ENCODE measurements at places on chromosomes 5 and 9.

GRCh38 chr9:15294604-15295003 is 12.4 kb downstream of the TTC39B start:
- peaks cover 14% of the 10 kb centered on the region for H3K4me1 ChIP-seq
- peak overlapping the region; percentile 28 for H3K27ac ChIP-seq

GRCh38 chr9:86771941-86772634 is 175.2 kb downstream of the GAS1 start:
- H3K4me1 ChIP-seq = no peaks in the 10 kb centered on the region
- no peak overlapping the region for H3K27ac ChIP-seq
- DNase-seq = no peak
- H3K36me3 ChIP-seq = no peaks in the 10 kb centered on the region
- H3K4me3 ChIP-seq = no peak overlapping the region

- no peaks in the 10 kb centered on the region for H3K4me1 ChIP-seq
- H3K27ac ChIP-seq = no peak overlapping the region
- H3K4me3 ChIP-seq = peak overlapping the region; percentile 84
- peaks cover 3% of the 10 kb centered on the region for H3K36me3 ChIP-seq
- H3K27me3 ChIP-seq = no peaks in the 10 kb centered on the region
Measured at GRCh38 chr5:9547122-9547947, 1.5 kb upstream of the SEMA5A start.

DNA sequence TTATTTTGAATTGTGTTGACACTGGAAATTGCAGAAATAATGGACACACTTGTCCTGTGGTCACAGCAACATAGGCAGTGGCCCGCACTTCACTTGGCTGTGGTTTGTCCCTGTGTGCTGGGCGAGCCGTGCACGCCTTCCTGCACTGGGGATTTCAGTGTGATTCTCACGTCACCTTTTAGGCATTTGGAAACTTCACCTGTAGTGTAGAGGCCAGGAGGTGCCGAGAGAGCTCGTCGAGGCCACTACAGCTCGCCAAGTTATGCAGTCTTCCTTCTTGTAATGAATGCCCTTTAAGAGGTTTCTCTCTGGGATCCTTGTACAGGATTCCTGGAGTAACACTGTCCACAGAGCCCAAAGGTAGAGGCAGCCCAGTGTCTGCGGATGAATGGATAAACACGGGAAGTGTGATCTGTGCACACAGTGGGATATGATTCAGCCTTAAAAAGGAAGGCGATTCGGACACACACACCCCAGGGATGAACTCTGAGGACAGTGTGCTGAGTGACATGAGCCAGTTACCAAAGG is 14.7 kb downstream of the TRAF2 start:
- H3K27ac ChIP-seq = no peak overlapping the region
- H3K4me1 ChIP-seq = no peaks in the 10 kb centered on the region
- peaks cover 9% of the 10 kb centered on the region for H3K36me3 ChIP-seq
- no peaks in the 10 kb centered on the region for H3K27me3 ChIP-seq
- H3K4me3 ChIP-seq = no peak overlapping the region
- no peak for DNase-seq

- H3K27me3 ChIP-seq = peaks cover 2% of the 10 kb centered on the region
- no peaks in the 10 kb centered on the region for H3K36me3 ChIP-seq
- no peak overlapping the region for H3K4me3 ChIP-seq
- no peak overlapping the region for H3K27ac ChIP-seq
- no peak for DNase-seq
- peaks cover 3% of the 10 kb centered on the region for H3K4me1 ChIP-seq
Measured at GRCh38 chr9:77085416-77085815, 66.0 kb downstream of the FOXB2 start.

- no peak overlapping the region for H3K4me3 ChIP-seq
- H3K27me3 ChIP-seq = no peaks in the 10 kb centered on the region
- H3K27ac ChIP-seq = no peak overlapping the region
- no peaks in the 10 kb centered on the region for H3K36me3 ChIP-seq
Measured at GRCh38 chr9:94912700-94913249, 186.3 kb downstream of the AOPEP start.

- H3K4me3 ChIP-seq = no peak overlapping the region
- H3K27ac ChIP-seq = no peak overlapping the region
- no peaks in the 10 kb centered on the region for H3K4me1 ChIP-seq
- no peaks in the 10 kb centered on the region for H3K36me3 ChIP-seq
- no peak for DNase-seq
Measured at GRCh38 chr9:104950838-104951237, 22.9 kb upstream of the ABCA1 start.

- H3K36me3 ChIP-seq = no peaks in the 10 kb centered on the region
- no peaks in the 10 kb centered on the region for H3K27me3 ChIP-seq
- DNase-seq = no peak
- H3K4me3 ChIP-seq = no peak overlapping the region
Measured at GRCh38 chr5:104904561-104904960, 1342.0 kb upstream of the NUDT12 start.

DNA sequence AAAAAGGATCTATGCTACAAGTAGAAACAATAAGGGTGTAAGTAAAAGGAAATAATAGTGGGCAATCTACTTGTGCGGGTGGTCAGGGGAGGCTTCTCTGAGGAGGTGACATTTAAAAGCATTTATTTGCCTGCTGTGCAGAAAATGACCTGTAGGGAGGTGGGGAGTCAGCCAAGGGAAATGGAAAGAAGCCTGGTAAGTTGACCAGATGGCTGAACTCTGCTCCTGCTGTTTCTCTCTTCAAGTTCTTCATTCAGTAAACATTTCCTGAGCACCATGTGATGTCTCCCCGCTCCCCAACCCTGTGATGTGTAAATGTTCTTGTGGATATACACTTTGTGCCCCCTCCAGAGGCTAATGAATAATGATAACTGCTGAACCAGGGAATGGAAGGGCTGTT is 9.9 kb upstream of the SPIN1 start:
- H3K27me3 ChIP-seq = no peaks in the 10 kb centered on the region
- no peak overlapping the region for H3K27ac ChIP-seq
- DNase-seq = peak; percentile 61
- no peaks in the 10 kb centered on the region for H3K4me1 ChIP-seq
- H3K4me3 ChIP-seq = no peak overlapping the region

DNA sequence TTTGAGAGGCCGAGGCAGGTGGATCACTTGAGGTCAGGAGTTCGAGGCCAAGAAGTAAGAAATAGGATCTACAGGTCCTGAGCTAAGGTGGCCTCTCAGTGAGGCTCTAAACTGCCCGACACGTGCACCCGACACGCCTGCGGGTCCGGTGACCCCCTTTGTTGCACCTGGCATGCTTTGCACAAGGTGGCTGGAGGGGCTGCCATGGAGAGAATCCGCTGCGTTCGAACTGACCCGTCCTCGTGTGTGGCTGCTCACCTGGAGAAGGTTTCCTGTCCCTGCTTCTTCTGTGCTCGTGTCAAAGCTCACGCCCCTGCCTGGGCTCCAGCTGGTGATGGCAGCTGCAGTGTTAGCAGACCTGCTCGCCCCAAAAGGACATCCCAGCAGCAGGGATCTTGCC is 5.7 kb upstream of the OLFM1 start:
- no peak overlapping the region for H3K27ac ChIP-seq
- H3K36me3 ChIP-seq = no peaks in the 10 kb centered on the region
- no peaks in the 10 kb centered on the region for H3K4me1 ChIP-seq

DNA sequence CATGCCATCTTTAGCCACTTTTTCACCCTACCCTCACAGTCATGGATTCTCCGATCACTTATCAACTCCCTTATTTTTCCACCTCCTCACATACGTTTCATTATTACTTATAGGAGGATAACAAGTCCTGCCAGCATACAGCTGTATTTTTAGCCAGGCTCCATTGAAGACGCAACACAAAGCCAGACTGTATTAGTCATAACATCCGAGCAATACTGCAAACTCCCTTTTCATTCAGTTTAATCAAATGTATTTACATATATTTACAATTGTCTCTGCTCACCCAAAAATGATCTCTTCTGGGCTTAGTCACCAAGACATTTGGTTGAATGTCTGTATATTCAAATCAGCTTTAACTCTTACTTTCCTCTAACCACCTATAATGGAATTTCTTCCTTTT is 126.4 kb upstream of the PRLR start:
- no peaks in the 10 kb centered on the region for H3K36me3 ChIP-seq
- no peak overlapping the region for H3K4me3 ChIP-seq
- no peak overlapping the region for H3K27ac ChIP-seq
- no peaks in the 10 kb centered on the region for H3K27me3 ChIP-seq

DNA sequence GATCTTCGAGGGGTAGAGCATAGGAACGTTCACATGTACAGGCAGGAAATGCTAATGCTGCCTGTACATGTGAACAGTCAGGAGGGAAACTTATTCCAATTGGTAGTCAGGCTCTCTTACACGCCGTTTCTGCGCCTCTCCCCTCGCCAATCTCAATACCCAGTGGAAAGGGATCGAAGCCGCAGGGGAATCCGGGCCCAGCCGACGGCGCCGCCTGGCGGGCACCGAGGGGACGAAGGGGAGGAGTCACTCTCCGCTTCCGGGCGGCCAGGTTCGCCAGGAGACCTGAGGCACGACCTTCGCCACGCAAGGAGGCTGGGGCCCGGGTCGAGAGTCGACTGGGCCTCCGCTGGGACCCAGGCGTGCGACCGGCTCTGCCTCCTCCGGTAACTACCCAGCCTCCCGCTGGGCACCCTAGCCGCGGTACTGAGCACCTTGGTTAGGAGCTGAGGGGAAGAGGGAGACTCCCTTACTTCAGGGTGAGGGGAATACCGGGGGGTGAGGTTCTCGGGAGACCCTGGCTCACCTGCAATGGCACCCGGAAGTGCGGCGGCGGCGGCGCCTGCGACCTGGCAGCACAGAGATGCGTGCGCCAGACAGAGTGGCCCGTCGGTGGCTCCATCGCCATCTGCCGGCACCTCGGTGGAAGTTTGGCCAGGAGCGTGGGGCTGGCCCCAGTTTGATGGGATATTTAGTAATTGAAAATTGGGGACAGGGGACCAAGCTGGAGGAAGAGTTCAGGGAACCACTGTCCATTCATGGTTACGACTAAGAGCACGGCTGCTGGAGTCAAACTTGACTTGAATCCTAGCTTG is at the start of gene PIGO:
TSS of gene PIGO (minus strand) at position 557 of the 815 bp plus-strand sequence. CDS start 1,026 bp downstream, outside the sequence.
- H3K27me3 ChIP-seq = no peaks in the 10 kb centered on the region
- peak within 1 kb of the TSS; percentile 89 for H3K27ac ChIP-seq
- peak within 1 kb of the TSS; percentile 83 for H3K4me3 ChIP-seq
- DNase-seq = peak; percentile 94

- peaks cover 3% of the 10 kb centered on the region for H3K4me1 ChIP-seq
- peaks cover 11% of the 10 kb centered on the region for H3K27me3 ChIP-seq
- DNase-seq = peak; percentile 49
- H3K4me3 ChIP-seq = peak overlapping the region; percentile 39
- no peaks in the 10 kb centered on the region for H3K36me3 ChIP-seq
- H3K27ac ChIP-seq = no peak overlapping the region
Measured at GRCh38 chr9:74499770-74500583, 2.8 kb downstream of the RORB start.

DNA sequence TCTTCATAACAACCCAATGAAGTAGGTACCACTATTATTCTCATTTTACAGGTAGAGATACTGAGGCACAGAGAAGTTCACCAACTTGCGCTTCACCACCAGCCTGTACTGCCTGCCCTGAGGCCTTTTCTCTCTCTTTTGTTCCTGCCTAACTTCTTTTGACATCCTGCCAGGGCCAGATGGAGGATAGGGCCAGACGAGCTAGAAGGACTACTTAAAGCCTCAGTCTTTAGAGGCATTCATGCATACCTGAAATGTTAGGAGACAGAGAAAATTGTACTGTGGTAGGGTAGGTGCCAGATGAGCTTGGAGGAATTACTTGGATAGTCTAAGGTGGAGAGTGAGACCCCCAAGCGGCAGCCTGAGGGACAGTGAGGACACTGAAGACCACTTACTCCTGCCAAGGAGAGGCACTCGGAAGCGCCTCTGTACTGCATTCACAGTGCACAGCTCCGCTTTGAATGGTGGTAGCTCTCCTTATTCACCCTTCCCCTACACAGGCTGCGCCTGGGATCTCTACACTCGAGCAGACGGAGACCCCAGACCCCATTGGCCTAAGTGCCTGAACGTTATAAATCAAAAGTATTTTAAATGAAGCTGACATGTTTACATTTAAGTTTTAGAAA is 6.2 kb upstream of the ORM1 start:
- no peaks in the 10 kb centered on the region for H3K27me3 ChIP-seq
- no peaks in the 10 kb centered on the region for H3K4me1 ChIP-seq
- no peak overlapping the region for H3K27ac ChIP-seq
- H3K4me3 ChIP-seq = no peak overlapping the region
- H3K36me3 ChIP-seq = no peaks in the 10 kb centered on the region

DNA sequence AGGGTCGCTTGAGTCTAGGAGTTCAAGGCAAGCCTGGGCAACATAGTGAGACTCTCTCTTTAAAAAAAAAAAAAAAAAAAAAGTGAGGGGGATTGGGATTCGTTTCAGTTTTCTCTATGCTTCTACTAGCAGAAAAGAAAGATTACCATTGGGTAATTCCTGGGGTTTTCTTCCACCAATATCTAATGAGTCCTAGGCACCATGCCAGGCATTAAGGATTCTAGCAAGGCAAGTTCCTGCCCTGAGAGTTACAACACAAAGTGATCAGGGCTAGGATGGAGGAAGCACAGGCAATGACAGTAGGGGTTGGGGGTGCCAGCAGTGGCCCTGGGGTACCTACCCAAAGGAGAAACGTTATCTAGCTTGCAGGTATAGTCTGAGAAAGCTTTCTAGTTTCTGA is 90.8 kb downstream of the PCDH1 start:
- H3K27ac ChIP-seq = no peak overlapping the region
- DNase-seq = no peak
- H3K36me3 ChIP-seq = no peaks in the 10 kb centered on the region
- no peaks in the 10 kb centered on the region for H3K4me1 ChIP-seq
- no peak overlapping the region for H3K4me3 ChIP-seq

DNA sequence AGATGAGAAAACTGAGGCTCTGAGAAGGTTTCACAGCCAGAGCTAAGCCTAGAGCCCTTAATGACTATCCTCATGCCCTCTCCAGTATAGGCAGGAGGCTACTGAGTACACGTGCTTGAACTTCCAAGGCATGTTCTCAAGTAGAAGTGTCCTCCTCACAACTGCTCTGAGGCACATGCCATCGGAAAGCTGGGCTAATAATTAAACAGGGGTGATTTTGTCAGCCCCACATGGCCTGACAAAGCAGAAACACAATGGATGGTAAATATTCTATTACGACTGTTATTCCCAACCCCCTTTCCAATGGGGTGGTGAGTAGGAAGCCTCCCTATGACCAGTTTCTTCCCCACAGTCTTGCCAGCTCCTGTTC is 34.3 kb downstream of the KCNIP1 start:
- no peaks in the 10 kb centered on the region for H3K27me3 ChIP-seq
- no peak overlapping the region for H3K27ac ChIP-seq
- no peak overlapping the region for H3K4me3 ChIP-seq
- no peaks in the 10 kb centered on the region for H3K4me1 ChIP-seq
- DNase-seq = no peak

DNA sequence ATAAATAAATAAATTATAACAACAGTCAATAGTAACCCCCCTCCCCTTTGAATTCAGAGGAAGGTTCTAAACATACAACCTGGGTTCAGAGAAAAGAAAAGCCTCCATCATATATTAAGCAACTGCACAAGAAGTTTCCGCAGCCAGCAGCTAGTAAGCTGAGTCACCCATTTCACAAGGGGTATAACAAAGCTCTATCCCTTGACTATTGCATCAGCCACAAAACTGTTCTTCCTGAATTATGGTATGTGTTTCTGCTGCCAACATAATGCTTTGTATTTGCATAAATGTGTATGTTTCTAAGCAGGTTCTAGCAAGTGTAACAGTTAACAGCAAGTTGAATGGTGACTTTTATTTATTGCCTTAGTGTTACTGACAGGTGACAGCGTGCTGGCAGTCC is 6.8 kb upstream of the CEP120 start:
- no peaks in the 10 kb centered on the region for H3K4me1 ChIP-seq
- no peak overlapping the region for H3K4me3 ChIP-seq
- H3K27ac ChIP-seq = no peak overlapping the region
